AG20443 (cell line): ENCODE measurements at places on chromosomes 3 and 15.

DNA sequence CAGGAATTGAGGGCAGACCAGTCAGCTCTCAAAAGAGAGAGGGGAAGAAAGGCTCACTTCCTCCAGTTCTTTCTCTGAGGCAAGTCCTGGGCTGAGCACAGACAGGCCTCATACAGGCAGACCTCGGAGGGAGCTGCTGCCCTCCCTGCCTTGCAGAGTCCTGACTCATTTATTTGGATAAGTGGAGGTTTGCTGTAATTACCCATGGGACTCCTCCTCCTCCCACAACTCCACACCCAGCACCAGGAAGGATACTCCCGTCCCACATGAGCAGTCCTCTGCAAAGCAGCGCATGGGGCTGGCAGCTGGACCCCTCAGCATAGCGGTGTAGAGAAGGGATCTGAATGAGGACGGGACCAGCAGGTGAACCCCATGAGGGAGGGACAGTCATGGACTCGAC, 13.4 kb upstream of the SCN10A start:
- DNase-seq: peak; percentile 85

DNA sequence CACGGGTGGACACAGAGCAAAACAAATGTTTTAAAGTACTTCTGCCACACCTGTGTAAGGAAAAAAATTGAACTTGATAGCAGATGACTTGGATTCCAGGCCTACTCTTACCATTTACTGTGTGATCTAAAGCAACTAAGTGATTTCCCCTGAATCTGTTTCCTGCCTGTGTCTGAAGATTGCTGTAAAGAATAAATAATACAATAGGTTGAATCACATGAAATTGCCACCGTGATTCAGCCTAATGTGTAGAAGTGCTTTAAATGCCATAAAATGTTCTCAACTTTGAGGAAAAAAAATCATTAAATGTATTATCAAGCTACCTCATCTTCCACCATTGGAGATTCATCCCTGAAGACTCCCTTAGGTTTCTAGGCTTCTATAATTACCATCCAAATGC, 27.6 kb upstream of the NUDT16 start:
- no peak for DNase-seq

GRCh38 chr3:122770521-122771202, 23.0 kb downstream of the HSPBAP1 start:
- no peak for DNase-seq

DNA sequence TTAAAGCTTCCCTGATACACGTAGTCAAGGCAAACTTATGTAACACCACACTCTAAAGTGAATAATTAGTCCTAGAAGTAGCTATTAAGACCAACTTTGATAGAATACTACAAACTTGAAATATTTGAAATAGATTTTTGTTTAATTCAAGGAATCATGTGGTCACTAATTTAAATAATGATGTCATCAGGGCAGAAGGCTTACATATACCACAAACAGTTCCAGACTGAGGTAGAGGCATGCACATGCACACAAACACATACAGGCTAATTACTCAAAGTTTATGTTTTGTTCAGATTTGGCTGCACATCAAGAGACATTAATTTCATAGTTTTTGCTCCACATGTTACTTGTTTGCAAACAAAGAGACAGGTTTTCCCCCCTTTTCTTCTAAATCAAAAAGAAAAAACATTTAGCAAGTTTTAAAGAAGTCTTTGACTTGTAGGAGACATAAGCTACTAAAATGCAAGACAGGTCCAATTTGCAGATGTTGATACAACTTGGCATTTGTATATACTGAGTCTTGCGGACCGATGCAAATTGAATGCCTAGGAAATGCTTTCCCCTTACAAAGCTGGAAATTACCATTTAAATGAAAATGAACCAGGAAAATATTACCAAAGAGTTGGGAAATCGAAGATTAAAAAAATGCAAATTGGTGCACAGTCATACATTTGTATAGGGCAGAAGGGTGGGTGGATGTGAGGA, 594.8 kb downstream of the MAGI1 start:
- DNase-seq: no peak

GRCh38 chr3:193194371-193194770, 46.7 kb upstream of the PLAAT1 start:
- no peak for DNase-seq

DNA sequence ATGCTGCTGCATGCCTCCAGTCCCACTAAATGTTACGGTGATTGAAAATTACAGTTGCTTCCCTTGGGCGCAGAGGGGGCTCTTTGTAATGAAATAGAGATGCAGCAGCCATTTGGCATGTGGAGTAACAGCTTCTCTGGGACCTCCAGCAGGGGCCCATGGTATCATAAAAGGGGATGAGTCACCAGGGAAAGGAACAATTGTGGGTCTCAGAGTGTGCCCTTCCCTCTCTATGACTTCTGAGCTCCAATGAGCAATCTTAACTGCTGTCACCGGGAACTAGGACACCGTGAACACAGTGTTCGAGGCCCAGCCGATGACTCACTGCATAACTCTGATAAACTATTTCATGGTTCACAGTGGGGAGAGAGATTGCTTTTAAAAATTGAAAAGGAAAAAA, 164.8 kb upstream of the NUDT16 start:
- DNase-seq: peak; percentile 78

DNA sequence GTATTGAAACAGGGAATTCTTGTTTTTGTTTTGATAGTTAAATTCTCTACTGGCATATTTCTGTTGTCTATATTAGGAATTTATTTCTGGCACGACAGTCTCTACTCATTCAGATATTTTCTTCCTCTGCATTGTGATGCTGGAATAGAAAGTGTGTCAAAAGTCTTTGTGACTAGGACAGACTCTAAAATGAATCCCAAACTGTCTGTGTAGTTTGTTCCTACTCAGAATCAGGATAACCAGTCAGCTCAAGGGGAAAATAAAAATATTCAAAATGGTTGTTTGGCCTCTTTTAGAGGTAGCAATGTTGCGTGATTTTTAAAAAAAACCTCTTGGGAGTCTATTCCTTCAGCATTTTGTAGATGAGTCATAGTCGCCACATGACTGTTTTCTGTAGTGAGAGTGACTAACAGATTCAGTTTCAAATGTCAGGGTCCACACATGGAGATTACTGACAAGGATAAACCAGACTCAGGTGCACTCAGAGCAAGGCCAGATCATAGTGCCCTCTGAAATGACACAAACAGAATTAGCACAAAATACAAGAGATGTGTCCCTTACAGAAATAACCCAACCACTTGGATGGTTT, 13.1 kb downstream of the SLC7A14 start:
- peak; percentile 58 for DNase-seq

GRCh38 chr3:16252243-16252978, 12.3 kb downstream of the DPH3 start:
- DNase-seq: no peak

GRCh38 chr3:52554026-52554755, 17.8 kb downstream of the UQCC5 start:
- no peak for DNase-seq

DNA sequence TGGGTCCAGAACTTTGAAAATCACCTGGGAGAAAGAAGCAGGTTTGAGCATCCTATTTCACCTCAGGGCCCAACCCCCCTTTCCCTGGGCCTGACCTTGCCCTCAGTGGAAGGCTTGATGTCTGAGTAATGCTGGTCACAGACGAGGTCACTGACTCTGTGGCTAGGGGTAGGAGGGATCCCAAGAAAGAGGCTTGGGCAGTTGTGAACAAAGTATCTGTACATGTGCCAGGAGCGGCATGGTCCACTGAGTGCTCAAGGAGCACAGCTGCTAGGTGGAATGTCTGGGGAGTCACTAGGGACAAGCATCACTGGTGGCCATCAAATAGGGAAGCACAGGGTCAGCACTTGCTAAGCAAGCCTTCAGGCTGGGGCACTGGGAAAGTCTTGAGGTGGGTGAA, 7.3 kb downstream of the CCDC71 start:
- no peak for DNase-seq

DNA sequence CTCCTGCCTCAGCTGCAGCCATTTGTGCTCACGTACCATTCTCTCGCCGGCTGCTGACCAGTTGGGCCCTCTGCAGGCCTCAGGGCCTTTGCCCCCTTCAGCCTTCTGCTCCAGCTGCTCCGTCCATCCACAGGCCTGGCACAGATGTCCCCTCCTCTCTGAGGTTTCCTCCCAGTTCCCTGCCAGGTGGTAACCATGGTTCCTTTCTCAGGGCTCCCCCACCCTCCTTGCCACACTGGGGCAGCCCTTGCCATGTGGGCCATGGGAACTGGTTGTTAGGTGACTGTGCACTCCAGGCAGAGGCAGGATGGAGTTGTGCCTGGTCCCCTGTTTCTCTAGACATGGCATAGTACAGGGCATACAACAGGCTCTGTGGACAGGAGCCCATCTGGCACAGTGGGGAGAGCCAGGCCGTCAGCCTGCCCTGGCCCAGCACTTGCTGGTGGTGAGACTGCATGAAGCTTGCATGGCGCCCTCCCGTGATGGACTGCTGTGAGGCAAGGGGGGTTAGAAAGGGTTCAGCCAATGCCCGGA, 148.9 kb downstream of the DNAJB8 start:
- DNase-seq: no peak

DNA sequence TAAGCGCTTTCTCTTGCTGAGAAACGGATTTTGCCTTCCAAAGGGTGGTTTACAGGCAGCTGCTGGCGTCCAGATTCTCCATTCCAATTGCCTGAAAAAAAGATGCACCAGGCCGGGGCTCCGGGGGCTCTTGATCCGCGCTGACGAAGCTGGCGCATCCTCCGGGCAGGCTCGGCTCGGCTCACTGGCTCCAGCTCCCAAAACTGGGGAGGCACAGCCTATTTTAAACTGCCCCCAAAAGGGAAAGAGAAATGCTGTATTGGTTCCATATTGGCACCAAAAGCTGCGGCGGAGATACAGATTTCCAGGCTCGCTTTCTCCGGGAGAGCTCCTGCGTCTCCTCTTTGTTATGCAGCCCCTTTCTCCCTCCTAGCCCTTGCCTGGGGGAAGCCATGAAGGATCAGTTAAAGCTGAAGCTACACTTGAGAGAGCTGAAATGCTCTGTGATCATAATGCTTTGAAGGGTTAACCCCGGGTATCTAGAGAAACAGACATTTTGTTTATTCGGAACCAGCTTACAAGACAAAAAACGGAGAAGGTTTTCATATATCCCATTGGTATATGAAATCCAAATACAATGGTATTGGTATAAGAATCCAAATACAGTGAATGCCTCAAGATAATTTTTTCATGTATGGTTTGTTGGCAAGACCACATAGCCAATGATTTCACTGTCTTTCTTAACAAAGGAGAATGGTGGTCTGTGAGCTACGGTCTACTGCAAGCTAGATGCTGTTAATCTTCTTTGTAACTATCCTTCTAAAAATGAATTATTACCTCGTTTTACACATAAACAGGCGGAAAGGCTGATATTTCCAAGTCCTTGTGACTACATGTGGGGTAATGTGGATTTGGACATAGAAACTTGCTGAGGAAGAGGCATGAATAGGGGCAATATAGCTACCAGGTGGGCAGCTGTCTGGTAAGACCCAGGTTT, 693 bp downstream of the CD200 start:
- no peak for DNase-seq
